ENCODE measurements at places on chromosomes 5 and 9. TPM values are rescaled to one million over a fixed set of nuclear protein-coding genes. Genes with fewer than 3 reads are reported as not detected.

DNA sequence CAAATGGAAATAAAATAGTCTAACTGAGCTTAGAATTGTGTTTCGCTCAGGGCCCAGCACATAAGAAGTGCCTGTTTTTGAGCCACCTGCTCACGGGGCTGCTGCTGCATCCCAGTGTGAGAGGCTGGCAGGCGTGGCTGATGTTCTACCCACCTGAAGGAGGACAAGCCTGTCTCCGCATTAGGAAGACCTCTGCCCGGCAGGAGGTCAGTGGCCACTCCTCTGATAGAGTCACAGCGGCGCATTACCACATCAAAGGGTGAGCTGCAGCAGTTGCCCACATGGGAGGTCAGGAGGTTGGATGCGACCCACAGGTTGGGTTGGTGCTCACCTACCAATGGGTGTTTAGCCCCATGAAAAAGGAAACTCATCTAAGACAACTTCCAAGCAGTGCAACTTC, 3.7 kb upstream of the SLC6A7 start:
- H3K27ac ChIP-seq = no peak overlapping the region
- H3K4me3 ChIP-seq = no peak overlapping the region
- no peaks in the 10 kb centered on the region for H3K36me3 ChIP-seq
- DNase-seq = no peak

DNA sequence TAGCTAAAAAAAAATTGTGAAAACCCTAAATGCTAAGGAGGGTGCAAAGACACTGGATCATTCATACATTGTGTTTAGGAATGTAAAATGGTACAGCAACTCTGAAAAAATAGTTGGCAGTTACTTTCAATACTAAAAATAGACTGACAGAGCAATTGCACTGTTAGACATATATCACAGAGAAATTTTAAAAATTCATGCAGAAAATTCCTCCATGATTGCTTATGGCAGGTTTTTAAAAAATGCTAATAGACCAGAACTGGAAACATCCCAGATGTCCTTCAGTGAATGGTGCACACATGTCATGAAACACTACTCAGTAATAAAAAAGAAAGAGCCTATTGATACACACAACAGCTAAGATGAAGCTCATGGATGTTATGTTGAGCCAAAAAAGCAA, 349.8 kb upstream of the DAB2 start:
- peaks cover 8% of the 10 kb centered on the region for H3K27me3 ChIP-seq
- H3K27ac ChIP-seq = no peak overlapping the region
- no peaks in the 10 kb centered on the region for H3K4me1 ChIP-seq
- no peak overlapping the region for H3K4me3 ChIP-seq
- DNase-seq = no peak
- H3K36me3 ChIP-seq = no peaks in the 10 kb centered on the region

- no peaks in the 10 kb centered on the region for H3K4me1 ChIP-seq
- no peak for DNase-seq
- no peak overlapping the region for H3K27ac ChIP-seq
- no peaks in the 10 kb centered on the region for H3K36me3 ChIP-seq
- H3K27me3 ChIP-seq = no peaks in the 10 kb centered on the region
Observed at GRCh38 chr5:4735261-4735660, 404.9 kb upstream of the ADAMTS16 start.

DNA sequence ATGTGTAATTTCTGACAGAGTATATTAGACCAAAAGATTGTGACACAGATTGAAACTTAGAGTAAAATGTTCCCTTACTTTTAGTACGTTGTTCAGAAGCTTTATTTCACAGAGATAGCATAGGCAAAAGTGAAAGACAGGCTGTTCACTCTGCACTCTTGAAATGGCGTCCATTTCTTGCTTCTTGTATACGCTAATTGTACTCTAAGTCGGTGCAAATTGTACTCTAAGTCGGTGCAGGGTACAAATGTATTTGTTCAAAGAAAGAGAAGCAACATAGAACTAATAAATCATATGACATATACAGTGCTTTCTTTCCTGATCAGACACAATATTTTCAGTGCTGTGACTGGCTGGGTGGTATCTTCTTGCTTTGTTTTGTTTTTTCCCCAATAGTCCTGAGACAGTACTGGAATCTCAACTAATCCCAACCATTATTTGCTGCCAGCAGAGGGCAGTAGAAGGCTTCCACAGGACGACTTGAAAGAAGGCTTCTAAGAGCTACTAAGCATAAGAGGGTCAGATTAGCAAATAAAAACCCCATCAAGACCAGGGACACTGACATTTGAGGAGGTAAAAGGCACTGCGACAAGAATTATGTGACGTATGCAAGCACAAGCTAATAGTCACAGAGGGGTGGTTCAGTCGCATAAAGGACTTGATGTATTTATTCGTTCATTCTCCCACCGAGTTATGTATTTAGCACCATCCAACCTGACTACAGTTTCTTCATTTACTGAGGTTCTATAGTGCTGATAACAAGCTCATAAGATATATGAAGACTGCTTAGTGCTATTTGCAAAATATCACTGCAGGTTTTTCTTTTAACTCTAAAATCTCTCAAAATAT, 831.8 kb downstream of the TAF11L14 start:
- no peak overlapping the region for H3K27ac ChIP-seq
- no peaks in the 10 kb centered on the region for H3K27me3 ChIP-seq
- no peaks in the 10 kb centered on the region for H3K4me1 ChIP-seq
- H3K36me3 ChIP-seq = no peaks in the 10 kb centered on the region

MLANA gene
- not detected for total RNA-seq
